ENCODE measurements at places on chromosomes 2 and 18.

GRCh38 chr18:44238454-44238853, 442.2 kb upstream of the SETBP1 start:
- DNase-seq, result no peak

GRCh38 chr2:118186858-118187254, 98.6 kb downstream of the INSIG2 start:
- DNase-seq, result no peak

- DNase-seq, result peak; percentile 98
Measured at GRCh38 chr2:96509114-96509846, 4.1 kb upstream of the NEURL3 start.

DNA sequence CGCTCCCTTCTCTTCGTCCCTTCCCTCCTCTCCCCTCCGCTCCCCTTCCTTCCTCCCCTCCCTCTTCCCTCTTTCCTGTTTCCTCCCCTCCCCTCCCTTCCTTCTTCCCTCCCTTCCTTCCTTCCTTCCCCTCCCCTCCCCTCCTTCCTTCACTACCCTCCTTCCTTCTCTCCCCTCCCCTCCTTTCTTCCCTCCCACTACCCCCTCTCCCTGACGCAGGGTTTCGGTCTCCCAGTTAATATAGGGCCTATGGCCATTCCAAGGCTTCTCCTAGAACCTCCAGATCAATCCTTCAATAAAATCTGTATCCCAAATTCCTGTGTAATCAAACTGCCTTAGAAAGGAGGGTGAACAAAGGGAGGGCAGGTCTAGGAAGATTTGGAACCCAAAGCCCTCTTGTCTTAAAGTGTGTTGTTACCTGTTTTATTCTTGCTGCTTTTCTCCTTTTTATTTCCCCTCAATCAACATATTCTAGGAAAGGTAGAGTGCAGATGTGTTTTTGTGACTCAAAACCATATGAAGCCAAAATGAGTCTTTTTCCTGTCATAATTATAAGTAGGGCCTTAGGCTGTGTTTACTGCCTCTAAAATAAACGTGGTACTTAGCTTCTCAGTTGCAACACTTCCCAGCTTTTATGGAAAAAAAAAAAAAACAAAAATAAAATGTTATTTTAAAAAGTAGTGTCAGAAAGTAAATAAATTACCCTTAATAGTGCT, 53.7 kb downstream of the GPD2 start:
- no peak for DNase-seq

DNA sequence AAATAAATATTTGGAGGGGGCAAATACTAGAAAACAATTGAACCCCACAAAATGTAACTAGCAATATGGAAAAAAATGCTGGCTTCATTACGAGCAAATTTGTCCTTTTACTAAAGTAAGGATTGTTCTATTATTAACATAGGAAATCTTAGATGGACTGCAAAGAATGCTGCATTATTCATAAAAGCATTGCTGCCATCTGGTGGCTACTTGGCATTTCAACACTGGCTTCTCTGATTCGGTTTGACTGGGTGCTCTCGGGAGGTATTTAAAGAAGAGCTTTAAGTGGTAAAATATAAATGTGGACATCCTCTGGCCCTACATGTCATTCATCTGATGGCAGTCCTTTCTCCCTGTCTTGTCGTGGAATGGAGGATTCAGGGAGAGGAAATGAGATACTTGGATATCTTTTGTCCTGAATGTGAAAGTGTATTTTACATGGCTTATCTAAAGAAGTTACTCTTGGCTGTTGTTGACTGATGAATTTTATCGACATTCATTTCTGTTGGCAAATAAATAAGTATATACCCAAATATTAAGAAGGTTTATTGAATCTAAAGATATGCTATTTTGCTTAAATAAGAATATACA, 130.2 kb downstream of the ARHGAP15 start:
- peak; percentile 66 for DNase-seq

- no peak for DNase-seq
Measured at GRCh38 chr2:210792000-210792399, 235.6 kb downstream of the CPS1 start.

DNA sequence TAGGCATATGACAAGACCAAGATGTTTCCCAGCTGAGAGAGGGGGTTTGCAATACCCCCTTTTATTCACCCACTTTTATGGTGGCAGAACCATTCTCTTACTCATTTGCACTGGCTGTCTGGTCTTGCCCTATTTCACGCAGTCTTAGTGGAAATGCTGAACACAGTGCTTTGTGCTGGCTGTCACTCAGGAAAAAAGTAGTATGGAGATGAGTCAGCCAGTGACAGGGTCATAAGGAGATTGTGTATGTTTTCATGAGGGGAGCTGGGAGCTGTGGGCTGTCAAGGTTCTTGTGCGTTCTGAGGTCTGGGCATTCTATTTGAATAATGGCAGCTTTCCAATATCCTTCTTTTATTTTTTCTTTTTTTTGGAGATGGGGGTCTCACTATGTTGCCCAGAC, 10.9 kb upstream of the CNRIP1 start:
- no peak for DNase-seq

GRCh38 chr2:37340637-37341036, 3.8 kb upstream of the QPCT start:
- DNase-seq, result no peak

- peak; percentile 56 for DNase-seq
Measured at GRCh38 chr2:54084600-54084999, 30.8 kb upstream of the ACYP2 start.

DNA sequence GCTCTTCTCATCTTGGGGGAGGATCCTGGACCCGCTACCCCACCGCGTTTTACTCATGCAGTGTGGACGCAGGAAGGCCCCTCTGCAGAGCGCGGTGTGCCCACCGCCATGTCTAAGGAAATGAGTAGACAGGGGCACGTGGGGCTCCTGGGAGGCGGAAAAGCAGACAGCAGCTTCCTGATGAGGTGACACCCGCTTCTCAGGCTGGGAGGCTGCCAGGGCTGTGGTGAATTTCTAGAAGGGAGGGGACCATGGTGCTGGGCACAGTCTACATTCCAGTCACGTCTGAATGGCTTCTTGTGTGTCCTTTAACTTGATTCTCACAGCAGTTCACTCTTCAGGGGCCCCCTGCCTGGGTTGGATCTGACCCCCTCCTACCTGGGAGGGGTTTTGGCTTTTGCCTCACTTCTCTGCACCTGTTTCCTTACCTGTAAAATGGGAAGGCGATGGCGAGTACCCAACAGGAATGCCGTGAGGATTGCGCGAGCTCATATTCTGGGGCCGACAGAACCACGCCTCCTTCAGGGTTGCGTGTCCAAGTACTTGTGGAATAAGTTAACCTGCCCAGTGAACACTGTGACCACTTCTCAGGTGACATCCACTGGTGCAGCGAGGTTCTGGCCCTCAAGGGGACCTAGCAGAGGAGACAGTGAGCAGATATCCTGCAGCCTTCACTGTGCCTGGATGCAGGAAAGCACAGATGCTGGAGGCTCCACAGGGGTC, 32.3 kb upstream of the MBP start:
- DNase-seq, result no peak

- no peak for DNase-seq
Measured at GRCh38 chr2:46796843-46797625, 118.6 kb downstream of the MCFD2 start.

GRCh38 chr2:232412986-232413385, 6.3 kb downstream of the ALPG start:
- no peak for DNase-seq

- no peak for DNase-seq
Measured at GRCh38 chr2:17899871-17900270, 21.4 kb downstream of the KCNS3 start.

DNA sequence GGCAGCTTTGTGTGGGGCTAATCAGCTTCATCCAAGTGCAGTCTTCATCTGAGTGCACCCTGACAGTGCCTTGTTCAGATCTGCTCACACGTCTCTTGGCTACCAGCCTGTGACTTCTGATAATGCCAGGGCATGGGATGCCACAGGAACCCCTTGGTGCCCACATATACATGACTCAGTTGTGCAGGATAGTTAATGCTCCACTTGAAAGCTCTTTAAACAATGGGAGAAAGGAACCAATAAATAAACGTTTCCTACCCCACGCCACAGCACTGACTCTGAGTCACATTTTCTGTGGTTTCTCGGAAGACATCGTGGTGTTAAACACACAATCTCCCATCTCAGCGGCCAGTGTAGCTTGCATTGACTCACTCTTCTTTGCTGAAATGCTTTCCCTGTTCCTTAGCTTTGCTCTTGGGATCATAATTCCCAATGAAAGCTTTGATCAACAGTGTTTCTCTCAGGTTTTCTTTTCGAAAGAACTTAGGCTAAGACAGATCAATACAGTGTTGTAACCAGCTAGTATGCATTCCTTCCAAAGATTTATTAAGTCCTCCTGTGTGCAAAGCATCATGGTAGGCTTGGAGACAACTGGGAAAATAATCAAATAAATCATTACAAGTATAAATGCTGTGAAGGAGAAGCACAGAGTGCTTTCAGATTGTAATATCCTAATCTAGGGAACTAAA, 142.0 kb downstream of the COPS8 start:
- DNase-seq, result no peak

DNA sequence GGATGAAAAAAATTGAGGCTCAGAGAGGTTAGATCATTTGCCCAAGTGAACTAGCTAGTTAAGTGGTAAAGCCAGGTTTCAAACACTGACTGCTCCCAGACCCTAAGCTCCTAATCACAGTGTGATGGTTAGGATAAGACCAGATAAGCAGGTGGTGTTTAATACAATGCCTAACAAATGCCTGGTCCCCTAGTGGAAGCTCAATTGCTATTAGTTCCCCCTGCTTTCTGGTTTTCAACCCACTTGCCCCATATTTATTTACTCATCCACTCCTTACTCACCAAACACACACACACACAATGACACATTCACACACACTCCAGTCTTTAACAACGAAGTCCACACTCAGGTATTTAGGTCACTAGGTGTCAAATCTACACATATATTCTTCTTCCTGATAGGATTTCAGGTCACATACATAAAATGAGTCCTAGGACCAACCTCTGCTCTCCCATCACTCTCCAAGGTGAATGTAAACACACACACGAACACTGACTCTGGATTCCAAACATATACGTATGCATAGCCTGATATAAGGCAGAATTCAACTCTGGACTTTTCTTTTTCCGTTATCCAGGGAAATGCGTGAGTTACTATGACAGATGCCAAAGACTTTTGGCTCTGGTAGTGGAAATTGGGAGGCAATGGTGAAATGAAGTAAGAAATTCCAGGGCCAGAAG, 73.6 kb upstream of the TSPYL6 start:
- DNase-seq, result peak; percentile 79

GRCh38 chr2:216546241-216546640, 47.6 kb downstream of the RPL37A start:
- DNase-seq, result no peak

- peak; percentile 85 for DNase-seq
Measured at GRCh38 chr18:616380-616995, 19.7 kb downstream of the CLUL1 start.

- DNase-seq, result no peak
Measured at GRCh38 chr2:109402980-109403840, 210.6 kb downstream of the SEPTIN10 start.

DNA sequence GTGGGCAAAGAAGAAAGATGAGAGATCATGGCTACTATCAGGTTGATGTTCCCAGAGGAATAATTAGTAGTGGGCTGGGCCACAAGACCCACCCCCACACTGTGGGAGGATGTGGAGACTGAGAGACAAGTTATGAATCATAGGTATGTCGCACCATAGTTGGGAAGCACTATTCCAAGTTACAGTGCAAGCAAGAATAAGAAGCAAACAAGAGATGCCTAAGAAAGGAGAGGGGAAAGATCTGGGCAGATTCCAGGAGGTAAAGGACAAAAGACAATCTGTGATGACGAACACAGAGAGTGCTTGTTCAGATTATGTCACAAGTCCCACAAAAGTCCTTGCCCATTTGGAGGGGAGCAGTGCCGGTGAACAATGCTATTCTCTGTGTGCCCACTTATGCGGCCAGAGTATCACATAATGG, 56.6 kb downstream of the FAM228A start:
- no peak for DNase-seq

- DNase-seq, result peak; percentile 87
Measured at GRCh38 chr2:10449838-10450691, 1.9 kb upstream of the ODC1 start.

DNA sequence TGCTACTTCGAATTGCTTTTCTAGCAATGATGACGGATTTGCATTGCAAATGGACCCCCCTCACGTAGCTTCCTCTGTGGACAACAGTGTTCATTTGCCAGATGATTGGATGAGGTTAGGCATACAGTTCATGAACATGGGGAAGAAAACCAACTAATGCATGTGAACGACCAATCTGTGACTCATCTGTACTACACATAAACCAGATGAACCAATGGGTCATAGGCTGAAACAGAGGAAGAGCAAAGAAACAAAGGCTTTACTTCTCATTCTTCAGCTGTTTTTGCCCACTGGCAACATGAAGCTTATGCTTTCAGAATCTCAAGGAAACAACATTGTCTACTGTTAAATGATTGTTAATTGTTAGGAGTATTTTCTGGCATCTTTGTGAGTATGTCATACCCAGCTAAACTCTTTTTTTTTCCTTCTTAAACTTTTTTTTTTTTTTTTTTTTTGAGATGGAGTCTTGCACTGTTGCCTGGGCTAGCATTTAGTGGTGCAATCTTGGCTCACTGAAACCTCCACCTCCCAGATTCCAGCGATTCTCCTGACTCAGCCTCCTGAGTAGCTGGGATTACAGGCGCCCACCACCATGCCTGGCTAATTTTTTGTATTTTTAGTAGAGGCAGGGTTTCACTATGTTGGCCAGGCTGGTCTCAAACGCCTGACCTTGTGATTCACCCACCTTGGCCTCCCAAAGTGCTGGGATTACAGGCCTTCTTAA, 35.5 kb downstream of the EFEMP1 start:
- DNase-seq, result peak; percentile 5

DNA sequence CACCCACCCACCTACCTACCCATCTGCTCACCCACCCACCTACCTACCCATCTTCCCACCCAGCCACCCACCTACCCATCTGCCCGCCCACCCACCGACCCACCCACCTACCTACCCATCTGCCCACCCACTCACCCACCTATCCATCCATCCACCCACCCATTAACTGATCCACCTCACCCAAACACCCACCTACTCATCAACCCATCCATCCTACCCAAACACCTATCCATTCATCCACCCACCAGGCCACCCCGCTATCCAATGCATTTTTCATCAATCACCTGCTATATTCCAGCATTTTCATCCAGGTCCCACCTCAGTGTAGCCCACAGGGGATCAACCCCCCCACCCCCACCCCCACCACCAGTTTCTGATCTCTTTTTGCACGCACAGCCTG, 121.8 kb downstream of the GLI2 start:
- DNase-seq, result no peak

- DNase-seq, result peak; percentile 70
Measured at GRCh38 chr2:207289295-207290018, 123.7 kb upstream of the KLF7 start.

DNA sequence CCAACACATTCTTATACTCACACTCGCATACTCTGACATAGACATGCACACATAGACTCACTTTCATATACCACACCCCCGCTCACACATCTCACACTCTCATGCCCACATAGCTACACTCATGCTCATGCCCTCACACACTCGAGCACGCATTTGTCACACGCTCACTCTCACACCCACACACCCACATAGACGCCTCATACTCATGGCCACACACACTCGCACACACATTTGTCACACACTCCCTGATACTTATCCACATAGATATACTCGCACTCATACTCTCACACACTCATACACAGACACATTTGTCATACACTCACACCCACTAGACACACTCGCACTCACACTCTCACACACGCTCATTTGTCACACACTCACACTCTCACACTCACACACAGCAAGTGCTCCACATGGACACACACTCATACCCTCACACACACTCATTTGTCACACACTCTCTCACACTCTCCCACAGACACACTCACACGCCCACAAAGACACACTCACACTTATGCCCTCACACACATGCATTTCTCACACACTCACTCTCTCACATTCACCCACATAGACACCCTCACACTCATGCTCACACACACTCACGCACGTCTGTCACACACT, 50.9 kb downstream of the TNP1 start:
- DNase-seq, result no peak
